ENCODE measurements at places on chromosomes 1 and 21.

GRCh38 chr1:247440001-247440620 lies 17.8 kb downstream of the OR2B11 start:
- DNase-seq, result no peak

- DNase-seq, result no peak
Measured at GRCh38 chr1:183219616-183220009, 33.5 kb downstream of the LAMC2 start.

DNA sequence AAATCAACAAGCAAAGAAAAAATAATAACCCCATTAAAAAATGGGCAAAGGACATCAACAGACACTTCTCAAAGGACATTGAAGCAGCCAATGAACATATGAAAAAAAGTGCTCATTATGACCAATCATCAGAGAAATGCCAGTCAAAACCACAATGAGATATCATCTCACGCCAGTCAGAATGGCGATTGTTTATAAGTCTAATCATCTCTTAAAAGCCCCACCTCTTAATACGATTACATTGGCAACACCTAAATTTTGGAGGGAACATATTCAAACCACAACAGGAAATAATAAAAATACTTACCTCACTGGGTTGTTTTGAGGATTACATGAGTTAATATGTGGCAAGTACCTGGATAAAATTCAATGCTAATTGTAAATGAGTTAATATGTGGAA lies 57.1 kb upstream of the PLPPR4 start:
- no peak for DNase-seq

GRCh38 chr1:88188038-88188437 lies 496.0 kb upstream of the PKN2 start:
- DNase-seq, result no peak

DNA sequence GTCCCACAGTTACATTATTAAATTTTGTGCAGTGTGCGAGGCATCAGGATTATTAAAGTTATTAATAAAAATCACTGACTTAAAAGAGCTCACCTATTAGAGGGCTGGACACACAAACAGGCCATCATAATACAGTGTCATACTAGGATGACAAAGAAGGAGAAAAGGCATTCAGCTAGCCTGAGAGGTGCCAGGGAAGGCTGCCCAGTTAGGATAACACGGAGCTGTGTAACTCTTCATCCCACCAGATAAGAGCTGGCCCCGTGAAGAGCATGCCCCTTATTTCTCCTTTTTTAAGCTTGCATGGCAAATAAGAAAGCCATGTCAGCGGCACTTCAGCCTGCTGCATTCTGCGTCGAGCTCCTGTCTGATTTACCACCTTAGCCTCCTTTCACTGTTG lies 109.5 kb downstream of the KCNK1 start:
- no peak for DNase-seq

DNA sequence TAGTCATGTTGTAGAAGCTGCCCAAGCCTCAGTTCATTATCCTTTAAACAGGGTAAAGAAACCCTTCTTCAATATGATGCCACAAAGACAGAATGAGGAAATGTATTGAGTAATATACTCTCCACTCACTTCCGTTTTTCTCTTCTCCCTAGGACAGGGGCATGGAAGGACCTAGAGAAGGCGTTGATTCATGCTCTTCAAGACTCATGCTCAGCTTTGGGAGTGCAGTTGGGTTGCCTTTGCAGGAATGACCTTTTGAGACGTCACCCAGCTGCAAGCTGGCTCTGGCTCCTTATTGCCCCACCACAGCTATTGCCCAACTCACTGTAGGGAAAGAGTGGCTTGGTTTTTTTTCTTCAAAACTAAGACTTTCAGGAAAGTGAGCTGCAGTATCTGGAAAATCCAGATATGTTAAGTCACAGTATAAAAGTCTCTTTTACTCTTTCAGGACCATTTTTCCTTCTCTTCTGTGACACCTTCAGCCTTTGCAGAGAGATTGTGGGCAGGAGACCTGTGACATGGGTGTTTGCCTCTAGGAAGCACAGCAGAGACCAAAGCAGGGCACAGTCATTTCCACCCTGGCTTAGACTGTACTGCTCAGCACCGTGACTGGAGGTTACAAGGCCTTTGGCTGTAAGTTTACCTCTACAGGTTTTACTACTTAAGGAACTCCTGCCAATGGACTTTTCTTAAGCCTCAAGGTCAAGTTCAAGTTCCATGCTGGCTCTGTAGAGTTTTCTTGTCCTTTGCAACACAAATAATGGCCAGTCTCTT lies 39.5 kb downstream of the XCL2 start:
- no peak for DNase-seq

- DNase-seq, result peak; percentile 25
Measured at GRCh38 chr1:174998569-174999215, 1.1 kb upstream of the CACYBP start.

DNA sequence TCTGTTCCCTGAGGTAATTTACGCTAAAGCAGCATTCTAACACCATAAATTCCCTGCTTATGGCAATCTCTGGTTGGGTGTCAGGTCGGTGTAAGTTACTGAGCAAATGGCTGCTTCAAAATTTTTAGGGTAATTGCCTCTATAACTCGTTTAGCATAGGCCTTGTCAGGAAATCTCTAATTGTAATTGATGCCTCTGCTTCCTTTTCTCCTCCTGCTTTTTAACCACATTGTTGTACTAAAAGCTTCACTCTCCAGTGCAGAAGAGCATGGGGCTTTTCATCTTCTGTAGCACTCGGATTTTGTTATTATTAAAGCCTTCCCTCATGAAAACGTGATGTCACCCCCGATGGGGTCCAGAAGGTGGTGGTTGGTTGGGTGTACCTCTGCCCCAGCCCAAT lies 141.6 kb upstream of the NBPF11 start:
- no peak for DNase-seq

- no peak for DNase-seq
Measured at GRCh38 chr1:42926235-42926878, 32.3 kb downstream of the SLC2A1 start.

DNA sequence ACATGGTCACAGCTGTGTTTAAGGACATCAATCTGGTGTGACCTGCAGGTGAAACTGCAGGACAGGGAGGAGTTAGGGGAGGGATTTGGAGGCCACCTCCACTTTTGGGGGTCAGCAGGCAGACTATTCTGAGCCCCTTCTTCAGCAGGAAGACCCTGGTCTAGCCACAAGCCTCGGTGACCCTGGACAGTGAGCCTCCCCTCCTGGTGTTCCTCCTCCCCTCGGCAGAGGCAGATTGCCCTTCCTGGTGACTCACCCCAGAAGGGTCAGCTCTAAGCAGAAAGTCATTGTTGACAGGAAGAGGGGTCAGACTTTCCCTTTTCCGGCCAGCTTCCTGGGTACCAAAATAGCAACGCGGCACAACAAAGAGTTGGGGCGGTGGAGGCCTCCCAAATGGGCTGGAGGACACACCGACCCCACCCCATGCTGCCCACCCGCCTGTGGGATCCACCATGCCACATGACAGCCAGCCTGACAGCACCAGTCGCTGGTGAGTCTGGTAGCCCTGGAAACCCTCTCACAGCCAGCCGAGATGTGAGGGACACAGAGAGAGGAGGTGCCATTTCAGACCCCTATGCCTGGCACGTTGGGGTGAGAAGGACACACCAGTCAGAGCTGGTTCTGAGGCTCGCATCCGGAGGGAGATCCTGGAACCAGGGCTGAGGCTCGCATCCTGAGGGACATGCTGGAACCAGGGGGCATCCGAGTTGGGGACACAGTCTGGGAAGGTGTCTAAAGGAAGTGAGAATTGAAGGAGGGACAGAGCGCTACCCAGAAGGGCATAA lies 14.7 kb upstream of the CSF1 start:
- peak; percentile 44 for DNase-seq

DNA sequence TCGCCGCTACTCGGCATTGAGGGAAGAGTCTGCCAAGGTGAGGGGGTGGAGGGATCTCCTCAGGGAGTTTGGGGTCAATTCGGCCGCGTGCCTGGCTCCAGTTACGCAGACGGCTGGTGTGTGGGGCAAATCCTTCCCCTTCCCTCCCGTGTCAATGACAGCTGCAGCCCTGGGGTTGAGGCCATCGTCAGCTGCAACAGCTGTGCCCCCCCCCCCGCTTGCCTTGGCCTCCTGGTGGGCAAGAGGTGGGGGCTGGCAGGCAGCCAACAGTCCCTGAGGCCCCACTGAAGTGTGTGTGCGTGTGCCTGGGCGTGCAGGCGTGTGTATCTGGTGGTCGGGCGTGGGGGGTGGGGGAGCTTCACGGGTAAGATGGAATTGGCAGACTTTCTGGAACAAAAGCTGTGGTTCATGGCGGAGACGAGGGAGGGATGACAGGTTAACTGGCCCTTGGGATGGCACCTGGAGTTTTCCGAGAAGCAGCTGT lies 25.6 kb downstream of the PPFIA4 start:
- no peak for DNase-seq

DNA sequence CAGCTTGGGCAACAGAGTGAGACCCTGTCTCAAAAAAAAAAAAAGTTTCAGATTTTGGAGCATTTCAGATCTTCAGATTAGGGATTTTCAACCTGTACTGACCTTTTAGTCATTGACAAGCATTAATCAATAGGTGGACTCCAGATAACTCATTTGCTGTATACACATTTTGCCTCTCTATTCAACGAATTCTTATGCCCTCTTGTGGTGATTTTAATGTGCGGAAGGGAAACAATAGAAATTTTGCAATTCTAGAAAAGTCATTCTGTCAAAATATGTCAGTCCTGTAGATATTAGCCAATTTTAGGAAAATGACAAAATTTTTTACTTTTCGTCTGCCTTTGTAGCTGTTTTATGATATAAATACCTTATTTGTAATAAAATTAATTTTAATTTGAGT lies 11.6 kb upstream of the OR2G2 start:
- DNase-seq, result no peak

GRCh38 chr1:53521924-53522552 lies 62.8 kb downstream of the DMRTB1 start:
- no peak for DNase-seq

DNA sequence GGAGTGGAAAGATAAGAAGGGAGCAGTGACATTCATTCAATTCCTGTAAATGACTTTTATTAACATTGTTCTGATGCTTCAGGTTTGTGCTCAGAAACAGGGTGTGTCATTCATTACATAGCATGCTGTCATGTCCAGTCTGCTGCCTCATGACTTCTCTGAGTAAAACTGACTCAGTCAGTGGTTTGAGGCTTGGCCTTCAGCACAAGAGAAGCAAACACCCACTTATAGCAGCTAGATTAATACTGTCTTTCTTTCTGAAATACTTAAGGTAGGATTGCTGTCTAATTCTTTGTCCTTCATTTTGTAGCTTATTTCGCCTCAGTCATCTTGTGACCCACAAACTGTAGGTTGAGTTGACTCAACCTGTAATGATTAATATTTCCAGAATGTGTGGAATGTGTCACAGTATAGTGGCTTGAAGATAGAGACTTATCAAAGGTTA lies 32.9 kb downstream of the RASAL2 start:
- peak; percentile 92 for DNase-seq

Data from brain microvascular endothelial cell (primary cell).